Esophagus muscularis mucosa (tissue), 4 donors: ENCODE measurements at places on chromosomes 2 and 18.

DNA sequence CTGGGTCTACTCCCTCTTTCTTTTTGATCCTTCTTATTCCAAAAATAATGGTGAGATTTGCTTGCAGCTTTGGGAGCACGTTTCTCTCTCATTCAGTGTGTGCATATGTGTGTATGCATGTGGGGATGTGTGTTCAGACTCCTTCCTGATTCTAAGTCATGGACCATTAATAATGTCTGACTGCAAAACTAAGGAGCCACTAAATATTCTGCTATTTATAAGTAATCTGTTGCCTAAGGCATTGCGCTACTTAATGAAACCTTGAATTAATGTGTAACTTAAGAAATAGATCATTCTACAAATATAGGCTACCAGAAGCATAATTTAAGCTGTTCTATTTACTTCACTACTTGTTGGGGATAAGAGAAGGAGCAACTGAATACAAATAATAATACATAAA lies 182.1 kb downstream of the TFCP2L1 start:
- no peak for DNase-seq

- no peak for DNase-seq
Measured at GRCh38 chr2:237614151-237614720, 13.2 kb upstream of the LRRFIP1 start.

- DNase-seq = no peak
Measured at GRCh38 chr2:169119851-169120250, 50.5 kb downstream of the DHRS9 start.

DNA sequence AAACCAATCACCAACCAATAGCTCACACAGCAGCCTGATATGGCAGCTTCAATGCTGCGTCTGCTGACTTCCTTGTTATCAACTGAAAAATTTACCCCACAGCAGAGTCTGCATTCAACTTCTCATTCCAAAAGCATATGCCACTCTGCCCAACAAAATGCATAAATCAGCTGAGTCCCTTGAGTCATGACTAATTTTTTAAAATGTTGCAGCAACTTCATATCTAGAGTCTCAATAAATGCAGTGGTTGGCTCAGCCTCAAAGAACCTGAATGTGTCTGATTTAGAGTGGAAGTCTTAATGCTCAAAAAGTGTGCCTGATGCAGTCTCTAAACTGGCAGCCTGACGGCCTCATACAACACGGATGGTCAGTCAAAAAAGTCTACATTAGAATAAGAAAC lies 46.5 kb downstream of the FARSB start:
- DNase-seq = no peak

DNA sequence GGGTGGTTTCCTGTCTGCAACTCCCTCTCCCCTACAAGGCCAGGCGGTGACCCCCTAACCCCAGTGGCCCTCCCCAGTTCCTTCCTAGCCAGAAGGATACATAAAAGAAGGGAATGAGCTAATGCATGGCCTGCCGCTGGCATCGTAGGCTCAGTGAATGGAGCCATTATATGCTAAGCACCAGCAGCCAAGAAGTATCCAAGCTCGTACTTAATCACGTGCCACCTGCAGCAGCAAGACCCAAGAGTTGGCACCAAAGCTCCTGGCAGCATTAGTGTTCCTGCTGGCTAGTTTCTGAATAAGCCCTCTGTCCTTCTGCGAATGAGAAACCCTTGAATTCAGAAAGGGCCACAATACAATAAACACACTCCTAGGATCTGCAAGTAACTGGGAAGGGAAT lies 4.3 kb downstream of the DBI start:
- peak; percentile 24 for DNase-seq

GRCh38 chr2:46036929-46037328 lies 260.3 kb upstream of the EPAS1 start:
- DNase-seq = no peak

DNA sequence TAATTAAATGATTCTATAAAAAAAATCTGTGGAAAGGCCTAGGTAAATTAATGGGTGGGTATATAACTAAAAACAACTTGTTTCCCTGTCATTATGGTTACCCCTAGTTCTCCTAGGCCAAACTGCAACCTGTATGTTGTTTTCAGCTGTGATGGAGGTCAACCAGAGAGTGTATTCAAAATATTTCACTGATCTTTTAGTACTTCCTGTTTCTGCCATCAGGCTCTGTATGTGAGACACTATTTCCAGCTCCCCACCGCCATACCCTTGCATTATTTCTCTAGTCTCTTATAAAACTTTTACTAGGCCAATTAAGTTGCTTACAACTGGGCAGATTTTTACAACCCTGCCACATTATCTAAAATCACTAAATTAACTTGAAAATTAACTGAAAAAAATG lies 21.0 kb upstream of the CDKL4 start:
- no peak for DNase-seq

GRCh38 chr2:441258-442022 lies 153.5 kb upstream of the ALKAL2 start:
- no peak for DNase-seq

DNA sequence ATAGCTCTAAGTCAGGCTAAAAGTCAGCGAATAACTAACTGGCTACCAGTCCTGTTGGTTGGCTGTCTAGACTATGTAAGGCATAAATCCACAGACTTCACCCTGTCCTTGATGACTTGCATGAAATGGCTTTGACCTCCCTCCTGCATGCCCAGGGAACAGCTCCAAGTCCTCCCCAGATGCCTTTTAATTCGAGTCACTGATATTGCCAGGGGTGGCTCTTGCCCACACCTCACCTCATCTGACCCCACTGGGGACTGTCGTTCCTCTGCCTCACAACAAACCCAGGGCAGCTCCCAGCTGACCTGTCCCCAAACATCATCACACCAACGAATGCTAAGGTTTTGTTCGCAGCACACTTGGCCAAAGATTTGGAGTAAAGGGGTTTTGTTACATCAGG lies 396.0 kb upstream of the ID2 start:
- DNase-seq = no peak

DNA sequence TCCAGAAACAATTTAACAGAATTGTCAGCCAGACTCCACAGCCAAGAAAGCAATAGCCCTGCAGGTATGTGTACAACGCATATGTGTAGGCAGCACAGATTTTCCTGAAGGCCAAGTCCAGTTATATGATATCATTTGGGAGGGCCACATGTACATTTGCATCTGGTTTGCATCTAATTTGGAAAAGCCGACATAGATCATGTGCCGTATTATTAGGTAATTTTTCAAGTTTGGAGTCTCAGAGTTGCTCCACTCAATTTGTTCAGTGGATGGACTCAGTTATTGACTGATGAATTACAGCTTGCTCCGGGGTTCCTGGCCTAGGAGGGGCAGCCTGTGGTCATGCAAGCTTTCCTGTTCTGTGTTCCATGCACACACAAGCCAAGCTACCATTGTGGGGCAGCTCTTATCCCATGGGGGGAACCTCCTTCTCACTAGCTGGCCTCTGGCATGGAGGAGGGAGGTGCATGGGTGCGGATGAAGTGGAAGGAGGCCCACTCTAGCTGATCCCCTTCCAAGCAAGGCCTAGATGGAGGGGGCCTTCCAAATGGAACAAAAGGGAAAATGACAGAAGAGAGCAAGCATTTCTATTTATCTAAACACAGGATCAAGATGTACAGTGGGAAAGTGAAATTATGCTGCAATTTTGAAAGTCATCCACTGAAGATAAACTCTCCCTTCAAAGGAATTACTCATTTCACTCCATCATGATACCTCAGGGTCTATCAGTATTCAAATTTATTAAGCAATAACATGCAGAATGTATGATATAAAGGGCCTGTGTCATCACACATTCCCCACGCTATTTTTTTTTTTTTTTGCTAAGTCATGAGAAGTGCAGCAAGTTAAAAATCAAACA lies 202.6 kb upstream of the SMAD2 start:
- no peak for DNase-seq

GRCh38 chr2:15829091-15829801 lies 111.1 kb upstream of the MYCN start:
- DNase-seq = no peak

- DNase-seq = no peak
Measured at GRCh38 chr2:171167352-171167997, 6.8 kb upstream of the TLK1 start.

DNA sequence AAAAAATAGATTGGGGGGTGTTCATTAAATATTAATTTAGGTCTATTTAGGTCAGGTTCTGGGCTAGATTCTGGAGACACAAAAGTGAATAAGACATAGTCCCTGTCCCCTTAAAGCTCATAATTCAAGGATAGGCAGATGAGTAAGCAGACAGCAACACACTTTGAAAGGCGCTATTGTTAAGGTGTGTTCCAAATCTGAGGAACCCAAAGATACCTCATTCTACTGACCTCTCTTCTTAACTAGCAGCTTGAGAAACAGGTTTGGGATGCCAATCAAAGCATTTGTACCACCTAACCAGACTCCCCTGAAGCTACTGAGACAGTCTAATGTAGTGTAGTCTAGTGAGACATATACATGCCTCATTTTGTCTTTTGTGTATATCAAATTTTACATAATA lies 34.8 kb downstream of the SEMA4F start:
- no peak for DNase-seq

DNA sequence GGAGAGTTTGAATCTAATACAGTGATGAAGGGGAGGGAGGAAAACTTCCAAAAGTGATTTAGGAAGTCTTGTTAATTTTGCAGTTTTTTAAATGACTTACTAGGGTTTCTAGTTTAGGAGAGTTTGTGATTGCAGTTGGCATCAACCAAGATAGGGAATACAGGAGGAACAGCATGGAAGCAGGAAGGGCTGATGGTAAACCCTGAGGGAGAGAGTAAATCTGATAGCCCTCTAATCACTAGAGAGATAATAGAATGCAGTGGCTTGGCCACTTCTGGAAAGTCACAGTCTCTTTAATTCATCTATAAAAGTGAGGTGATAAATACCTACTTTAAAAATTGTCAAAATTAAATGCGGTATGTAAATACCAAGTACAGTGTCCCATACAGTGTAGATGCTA lies 5.6 kb downstream of the YPEL5 start:
- no peak for DNase-seq

GRCh38 chr2:42238644-42239288 lies 69.6 kb downstream of the EML4 start:
- DNase-seq = no peak

GRCh38 chr18:57210716-57211411 lies 64.0 kb downstream of the BOD1L2 start:
- DNase-seq = peak; percentile 78

- no peak for DNase-seq
Measured at GRCh38 chr2:66771359-66771976, 336.5 kb downstream of the MEIS1 start.

GRCh38 chr2:218194880-218195279 lies 22.1 kb upstream of the ARPC2 start:
- no peak for DNase-seq

DNA sequence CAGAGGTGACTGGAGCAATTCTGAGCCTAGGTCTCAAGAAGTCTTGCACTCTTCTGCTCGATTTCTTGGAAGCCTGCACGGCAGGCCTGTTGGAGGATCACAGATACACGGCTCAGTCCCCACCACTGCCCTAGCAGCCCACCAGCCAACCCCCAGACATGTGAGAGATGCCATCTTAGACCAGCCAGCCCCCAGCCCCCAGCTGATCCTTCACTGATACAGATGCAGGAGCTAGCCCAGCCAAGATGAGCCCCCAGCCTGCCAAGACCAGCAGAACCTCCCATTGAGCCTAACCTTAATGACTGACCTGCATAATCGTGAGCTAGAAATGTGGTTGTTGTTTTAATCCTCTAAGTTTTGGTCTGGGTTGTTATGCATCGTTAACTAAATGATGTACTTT lies 47.5 kb downstream of the INHBB start:
- no peak for DNase-seq

- no peak for DNase-seq
Measured at GRCh38 chr2:201107624-201108023, 8.3 kb upstream of the CFLAR start.

DNA sequence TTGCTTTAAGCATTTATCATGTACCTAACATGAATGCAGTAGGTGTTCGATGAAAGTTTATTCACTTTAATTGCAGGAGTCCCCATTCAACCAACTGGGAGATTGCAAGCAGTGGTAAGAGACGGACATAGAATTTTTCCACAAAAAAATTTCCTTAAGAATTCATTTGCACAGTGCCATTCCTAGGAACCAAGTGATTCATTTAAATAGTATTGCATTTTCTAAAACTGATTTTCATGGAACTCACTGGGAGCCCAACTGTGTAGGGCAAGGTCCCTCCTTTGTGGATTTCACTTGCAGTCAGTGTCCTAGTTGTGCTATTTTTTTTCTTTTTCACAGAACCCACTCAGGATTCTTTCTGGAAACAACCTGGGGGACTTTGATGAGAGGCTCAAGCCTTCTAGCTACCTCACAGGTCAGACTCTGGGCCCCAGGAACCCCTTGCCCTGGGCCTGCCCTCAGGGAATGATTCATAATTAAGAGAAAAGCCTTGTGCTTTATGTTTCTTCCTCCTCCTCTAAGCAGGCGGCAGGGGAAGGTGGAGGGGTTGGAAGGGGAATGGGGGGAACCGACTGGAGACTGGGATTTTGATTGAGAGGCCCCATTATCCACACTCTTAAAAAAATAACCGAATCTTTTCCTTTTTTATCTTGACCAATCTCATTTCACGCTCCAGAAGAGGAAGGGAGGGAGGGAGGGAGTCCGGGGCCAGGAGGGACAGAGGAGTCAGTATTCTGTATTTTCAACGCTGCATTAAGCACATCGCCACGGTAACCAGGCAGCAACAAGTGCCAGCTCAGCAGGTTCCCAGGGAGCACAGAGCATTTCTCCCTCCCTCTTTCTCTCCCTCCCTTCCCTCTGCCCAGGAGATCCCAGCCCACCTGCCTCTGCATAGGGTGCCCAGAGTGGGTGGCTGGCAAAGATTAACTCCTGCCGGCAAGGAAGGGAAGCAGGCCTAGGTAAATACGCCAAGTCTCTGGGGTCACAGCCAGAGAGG lies 51.8 kb downstream of the PSD4 start:
- no peak for DNase-seq

- DNase-seq = no peak
Measured at GRCh38 chr2:217824223-217824622, 178.6 kb downstream of the TNS1 start.
